ENCODE measurements at places on chromosomes 16 and 17. TPM values are rescaled to one million over a fixed set of nuclear protein-coding genes. Genes with fewer than 3 reads are reported as not detected.

Gene FOXL1
- 8.1 TPM for total RNA-seq

Gene MT4
- total RNA-seq = not detected

Gene NOG
- total RNA-seq = 30.6 TPM

Gene AXIN1
- total RNA-seq = 26.9 TPM

Gene MAF
- total RNA-seq = not detected

Gene ITPRIPL2
- 21.6 TPM for total RNA-seq

Gene MPO
- not detected for total RNA-seq

Gene HAS3
- total RNA-seq = 153 TPM

Gene SOX15
- 7.0 TPM for total RNA-seq

Gene SLC16A11
- not detected for total RNA-seq
